ENCODE measurements at places on chromosomes 7 and 10.

GRCh38 chr7:28758186-28758585 lies 199.9 kb downstream of the TRIL start:
- DNase-seq = no peak

DNA sequence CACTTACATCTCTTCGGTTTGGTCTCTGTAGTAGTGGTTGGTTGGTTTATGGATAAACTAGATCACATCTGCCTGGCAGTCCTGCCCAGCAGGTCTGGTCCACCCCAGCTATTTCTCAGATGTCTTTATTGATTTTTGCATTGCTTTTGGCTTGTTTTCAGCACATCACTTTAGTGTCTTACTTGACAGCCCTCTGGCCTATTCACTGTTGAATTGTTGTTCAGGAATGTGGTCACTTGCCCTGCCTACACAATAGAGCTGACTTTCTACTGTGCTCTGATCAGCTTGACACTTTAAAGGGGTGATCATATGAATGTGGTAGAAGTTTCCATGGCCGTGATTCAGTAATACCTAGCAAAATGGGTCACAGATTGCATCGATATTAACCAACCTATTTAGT lies 719.2 kb upstream of the LRRN3 start:
- DNase-seq = no peak

- no peak for DNase-seq
Observed at GRCh38 chr7:151249034-151249731, 689 bp upstream of the SMARCD3 start.

GRCh38 chr7:150867605-150868004 lies 15.3 kb downstream of the AOC1 start:
- no peak for DNase-seq

GRCh38 chr10:127354255-127354654 lies 157.9 kb upstream of the INSYN2A start:
- DNase-seq = no peak

DNA sequence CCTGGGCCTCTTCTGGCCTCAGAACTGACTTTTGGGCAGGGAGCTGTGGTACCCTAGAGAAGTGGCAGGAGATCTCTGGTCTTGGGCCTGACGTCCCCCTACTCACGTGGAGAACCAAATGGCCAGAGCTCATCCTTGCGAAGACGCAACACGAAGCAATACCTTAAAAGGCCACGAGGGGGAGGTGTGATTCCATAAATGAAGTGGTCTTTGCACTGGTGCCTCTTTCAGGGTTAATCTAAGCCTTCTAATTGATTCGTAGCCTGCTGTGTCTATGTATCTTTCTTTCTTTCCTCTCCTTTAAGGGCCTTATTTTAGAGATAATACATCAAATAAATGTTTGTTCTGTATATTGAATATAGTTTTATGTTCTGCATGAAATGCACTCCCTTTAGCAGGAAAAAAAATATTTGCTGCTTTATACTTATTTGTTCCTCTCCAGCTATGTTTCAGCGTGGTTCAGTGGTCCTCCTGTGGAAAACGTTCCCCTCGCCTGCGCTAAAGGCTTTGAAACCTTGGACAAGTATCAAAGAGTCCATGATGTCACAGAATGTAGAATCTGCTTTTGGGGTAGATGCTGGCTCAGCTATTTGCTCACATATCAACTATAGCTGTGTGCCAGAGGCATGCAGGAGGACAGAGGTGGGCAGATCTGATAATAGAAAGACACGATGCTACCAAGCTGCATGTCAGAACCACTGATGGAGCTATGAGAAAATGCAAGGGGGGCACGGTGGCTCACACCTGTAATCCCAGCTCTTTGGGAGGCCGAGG lies 41.0 kb downstream of the STRA8 start:
- no peak for DNase-seq

Measured in posterior cingulate gyrus (tissue), 11 donors.